ENCODE measurements at places on chromosomes 4 and X.

DNA sequence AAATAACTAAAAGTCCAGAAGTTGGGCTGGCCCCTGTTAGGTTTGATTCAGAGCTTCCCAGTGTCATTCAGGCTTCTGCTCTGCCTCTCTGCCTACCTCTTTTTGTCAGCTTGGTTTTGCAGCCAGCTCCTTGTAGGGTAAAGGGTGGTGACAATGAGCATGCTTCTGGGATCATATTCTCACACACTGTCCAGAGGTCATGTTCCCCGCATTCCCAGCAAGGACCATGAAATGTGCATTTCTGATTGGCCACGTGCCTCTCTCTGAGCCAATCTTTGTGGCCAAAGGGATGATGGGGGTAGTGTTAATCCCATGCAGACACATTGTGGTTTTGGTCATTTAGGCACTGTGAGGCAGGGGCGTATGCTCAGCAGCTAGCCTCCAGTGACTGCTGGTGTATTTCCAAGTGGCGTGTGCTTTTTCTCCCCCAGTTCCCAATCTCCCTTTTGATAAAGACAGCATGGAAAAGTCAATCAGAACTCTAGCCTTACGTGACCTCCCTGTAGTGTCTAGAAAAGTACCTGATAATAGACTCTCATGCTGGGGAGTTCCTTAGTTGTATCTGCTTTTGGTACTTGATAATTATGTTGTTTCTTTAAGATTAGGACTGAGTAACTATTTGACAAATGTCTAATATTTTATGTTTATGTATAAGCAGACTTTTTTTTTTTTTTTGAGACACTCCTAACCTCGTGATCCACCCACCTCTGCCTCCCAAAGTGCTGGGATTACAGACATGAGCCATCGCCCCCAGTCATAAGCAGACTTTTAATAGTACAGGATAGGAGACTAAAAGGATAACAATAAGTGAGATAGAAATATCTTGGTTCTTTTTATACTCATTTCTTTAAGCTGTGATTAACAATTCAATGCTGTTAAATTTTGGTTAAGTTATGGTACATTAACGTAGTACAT is 57.8 kb downstream of the KIAA0232 start:
- no peak for DNase-seq

DNA sequence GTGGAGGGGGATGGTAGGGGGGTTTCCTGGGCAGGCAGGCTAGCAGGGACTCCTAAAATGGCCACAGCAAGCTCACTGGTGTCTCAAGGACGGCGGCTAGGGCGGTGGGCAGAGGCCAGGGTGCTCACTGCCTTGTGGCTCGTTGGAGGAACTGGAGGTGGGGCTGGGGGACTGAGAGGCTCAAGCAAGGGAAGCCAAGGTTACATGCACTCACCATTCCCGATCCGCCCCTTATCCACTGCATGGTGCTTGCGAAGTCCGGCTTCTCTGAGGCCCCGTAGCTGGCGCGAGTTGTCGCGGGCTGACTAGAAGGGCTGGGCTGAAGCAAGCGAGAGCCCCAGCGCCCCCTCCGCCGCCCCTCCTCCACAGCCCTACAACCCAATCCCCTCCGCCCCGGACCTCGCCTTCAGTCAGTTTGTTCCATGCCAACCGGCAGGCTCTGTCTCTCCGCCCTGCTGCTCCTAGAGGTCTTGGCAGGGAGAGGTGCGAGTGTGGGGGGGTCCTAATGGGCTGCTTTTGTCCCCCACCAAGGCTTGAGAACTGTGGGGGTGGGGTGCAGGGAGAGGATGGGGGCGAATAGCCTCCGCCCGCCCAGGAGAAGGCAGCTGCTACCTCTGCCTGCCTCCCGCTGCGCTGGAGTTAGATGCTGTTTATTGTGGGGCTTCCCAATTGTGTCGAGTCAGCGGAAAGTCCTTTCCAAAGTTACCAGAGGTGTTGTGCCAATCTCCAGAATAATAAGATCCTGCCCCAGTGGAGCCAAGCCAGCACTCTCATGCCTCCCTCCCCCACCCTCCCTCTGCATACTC is at the start of gene ARHGEF9:
Gene ARHGEF9 (minus strand): TSS at position 313 of the 806 bp plus-strand sequence. CDS start 69 bp downstream, at position 244.
- DNase-seq, result no peak

DNA sequence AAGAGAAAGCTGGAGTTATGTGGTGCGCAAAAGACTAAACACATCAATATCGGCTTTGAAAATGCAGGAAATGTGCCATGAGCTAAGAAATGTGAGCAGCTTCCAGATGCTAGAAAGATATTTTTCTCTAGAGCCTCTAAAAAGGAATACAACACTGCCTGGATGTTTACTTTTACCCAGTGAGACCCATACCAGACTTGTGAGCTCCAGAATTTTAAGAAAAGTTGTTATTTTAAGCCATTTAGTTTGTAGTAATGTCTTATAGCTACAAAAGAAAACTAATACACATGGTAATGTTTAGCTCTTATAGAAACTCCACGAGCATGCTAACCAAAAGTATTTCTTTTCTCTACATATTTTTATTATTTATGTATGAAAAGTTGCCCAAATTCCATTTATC is 1389.4 kb downstream of the C4orf33 start:
- DNase-seq, result no peak

DNA sequence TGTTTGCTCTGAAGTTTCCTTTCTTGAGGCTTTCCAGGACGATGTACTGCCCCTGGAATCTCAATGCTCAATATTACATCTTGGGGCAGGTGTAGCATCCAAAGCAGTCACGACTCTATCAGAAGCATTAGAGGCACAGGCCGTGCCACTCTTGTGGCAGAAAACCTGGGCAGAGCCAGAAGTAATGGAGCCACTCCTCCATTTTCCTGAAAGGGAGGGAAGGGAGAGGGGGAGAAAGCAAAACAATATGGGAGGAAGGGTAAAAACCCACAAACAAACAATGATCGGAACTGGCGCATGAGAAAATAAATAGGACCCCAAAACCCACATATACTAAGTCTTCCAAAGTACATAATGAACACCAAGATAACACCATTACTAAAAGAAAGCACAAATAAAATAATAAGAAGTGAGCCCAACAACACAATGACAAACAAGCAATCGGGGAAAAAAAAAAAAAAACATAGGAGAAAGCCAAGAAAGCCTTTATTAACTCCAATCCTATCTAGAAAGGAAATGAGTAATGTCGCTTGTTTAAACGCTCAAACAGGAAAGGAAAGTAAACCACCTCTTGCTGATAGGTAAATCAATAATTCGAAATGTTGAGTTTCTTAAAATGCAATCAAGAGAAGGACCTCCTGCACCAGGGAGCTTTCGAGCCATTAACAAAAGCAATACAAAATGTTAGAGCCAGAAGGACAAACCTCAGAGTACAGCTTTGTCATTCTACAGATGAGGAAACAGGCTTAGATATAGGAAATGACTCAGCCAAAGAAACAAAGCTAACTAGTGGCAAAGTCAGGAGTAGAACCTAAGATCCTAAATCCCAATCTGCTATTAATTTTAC is 117.4 kb downstream of the ATRX start:
- DNase-seq, result peak; percentile 70

GRCh38 chrX:75273483-75273882 is 402 bp upstream of the UPRT start:
- DNase-seq, result no peak

GRCh38 chr4:16085822-16086221 is 2.0 kb upstream of the PROM1 start:
- no peak for DNase-seq

DNA sequence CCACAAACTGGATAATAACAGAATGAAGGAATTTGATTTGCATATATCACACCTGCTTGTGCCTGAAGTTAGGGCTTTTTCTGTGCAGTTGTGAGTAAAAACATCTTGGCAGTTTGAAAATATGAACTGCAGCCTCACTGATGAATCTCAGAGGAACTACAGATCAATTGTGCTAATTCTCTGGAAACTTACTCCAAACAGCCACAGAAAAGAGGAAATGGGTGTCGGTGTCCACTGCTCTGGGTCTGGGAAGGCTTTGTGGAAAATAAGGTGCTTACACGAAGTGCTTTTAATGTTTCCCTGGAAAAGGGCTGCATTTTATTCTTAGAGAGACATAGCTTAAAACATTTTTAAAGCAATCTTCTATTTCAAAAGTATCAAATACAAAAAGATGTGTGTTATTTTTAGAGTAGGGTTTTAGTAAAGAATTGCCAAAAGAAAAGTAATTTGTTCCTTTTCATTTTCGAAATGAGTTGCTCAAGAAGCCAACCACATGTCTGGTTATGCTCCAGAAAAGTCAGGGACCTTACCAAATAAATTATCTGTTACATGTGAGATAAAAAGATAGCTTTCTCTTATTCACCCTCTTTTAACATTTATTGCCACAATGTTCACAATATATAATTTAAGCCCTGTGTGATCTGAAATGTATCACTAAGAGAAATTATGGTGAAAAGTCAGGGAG is 240.1 kb downstream of the FRAS1 start:
- no peak for DNase-seq

- DNase-seq, result no peak
These were observed 24.6 kb downstream of the ZRSR2 start for GRCh38 chrX:15814771-15815365.

DNA sequence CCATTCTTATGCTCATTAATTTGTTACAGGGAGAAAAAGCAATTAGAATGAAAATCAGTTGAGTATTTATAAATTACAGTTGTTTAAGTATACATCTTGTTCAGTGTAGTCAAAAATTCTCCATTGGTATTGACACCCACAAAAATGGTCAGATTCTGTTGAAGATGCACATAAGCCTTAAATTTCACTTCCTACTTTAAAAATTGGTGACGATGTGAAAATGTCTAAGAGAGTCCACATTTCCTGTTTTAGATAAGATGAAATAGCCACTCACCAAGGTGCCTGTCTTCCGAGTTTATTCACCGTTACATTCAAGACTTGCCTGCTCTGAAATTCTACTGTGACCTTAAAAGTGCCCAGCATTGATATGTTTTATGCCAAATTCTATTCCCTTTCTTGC is 93.6 kb downstream of the GPR143 start:
- DNase-seq, result no peak

- DNase-seq, result peak; percentile 25
These were observed 1.0 kb downstream of the NOA1 start for GRCh38 chr4:56976283-56976836.

- DNase-seq, result no peak
These were observed 8.8 kb downstream of the LARP7 start for GRCh38 chr4:112645541-112646329.

GRCh38 chrX:24668111-24668510 is 21.0 kb upstream of the PCYT1B start:
- no peak for DNase-seq

- no peak for DNase-seq
These were observed at the start of gene GRIA3 for GRCh38 chrX:123184219-123184865. Gene GRIA3, plus strand, starts transcription at chrX:123184278. Its CDS starts 258 bp downstream, at chrX:123184536.

- DNase-seq, result no peak
These were observed 82.3 kb downstream of the SLC10A7 start for GRCh38 chr4:146439437-146439836.

- no peak for DNase-seq
These were observed 39.8 kb upstream of the LAS1L start for GRCh38 chrX:65574356-65574755.

DNA sequence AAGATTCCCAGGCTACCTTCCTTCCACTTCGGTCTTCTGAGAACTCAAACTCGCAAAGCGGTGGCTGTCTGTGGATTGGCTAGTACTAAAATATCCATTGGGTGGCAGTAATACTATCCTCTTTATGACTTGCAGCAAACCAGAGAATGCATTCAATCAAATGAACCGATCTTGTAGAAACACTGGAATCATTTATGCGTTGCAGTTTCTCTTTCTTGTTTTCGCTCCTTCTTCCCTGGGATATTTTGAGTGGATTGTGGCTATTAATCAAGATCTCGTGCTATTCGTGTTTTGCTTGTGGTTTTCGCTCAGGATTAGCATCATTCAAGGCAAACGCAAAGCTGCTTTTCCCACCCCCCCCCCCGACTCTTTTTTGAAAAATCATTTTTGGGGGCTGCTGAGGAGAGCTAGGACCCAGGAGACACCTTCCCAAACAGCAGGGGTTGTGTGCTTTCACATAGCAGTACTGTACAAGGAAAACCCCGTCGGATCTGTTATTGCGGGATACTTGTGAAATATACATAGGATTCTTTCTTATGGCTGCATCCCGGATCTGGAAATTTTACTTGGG is at the start of gene IL1RAPL1:
Gene IL1RAPL1 (plus strand): TSS at position 466 of the 571 bp plus-strand sequence.
- no peak for DNase-seq

- DNase-seq, result no peak
These were observed 76.7 kb downstream of the TAB3 start for GRCh38 chrX:30812326-30812725.

GRCh38 chr4:31239886-31240285 is 519.7 kb downstream of the PCDH7 start:
- no peak for DNase-seq

DNA sequence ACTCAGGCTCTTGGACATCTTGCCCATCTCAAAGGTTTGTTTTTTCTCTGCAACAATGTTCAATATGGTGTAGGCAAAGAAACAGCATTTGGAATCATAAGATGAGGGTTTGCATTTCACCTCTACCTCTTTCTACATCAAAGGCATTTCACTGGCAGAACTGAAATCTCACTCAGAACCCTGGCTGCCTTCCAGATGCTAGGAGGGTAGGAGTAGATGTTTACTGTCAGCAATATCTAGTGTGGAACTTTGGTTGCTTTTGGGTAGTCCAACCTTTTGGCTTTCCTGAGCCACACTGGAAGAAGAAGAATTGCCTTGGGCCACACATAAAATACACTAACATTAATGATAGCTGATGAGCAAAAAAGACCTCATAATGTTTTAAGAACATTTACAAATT is 297.0 kb upstream of the KLF3 start:
- no peak for DNase-seq

DNA sequence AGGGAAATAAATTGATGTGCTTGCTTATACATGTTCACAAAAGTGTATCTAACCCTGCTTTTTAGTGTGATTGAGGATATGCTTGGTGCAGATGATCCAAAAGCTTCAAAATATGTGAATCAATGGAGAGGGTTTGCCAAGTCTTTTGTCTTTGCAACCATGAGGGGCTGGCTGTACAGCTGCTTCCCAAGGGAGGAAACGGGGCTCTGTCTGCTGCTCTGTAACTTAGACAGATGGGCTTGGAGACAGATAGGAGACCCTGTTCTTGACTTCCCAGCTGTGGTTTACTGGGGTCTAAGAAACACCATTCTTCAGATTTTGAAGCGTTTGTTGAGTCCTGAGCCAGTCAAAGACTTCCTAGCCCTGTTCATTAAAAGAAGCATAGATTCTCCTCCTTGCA is 152.3 kb downstream of the DCLK2 start:
- DNase-seq, result no peak

DNA sequence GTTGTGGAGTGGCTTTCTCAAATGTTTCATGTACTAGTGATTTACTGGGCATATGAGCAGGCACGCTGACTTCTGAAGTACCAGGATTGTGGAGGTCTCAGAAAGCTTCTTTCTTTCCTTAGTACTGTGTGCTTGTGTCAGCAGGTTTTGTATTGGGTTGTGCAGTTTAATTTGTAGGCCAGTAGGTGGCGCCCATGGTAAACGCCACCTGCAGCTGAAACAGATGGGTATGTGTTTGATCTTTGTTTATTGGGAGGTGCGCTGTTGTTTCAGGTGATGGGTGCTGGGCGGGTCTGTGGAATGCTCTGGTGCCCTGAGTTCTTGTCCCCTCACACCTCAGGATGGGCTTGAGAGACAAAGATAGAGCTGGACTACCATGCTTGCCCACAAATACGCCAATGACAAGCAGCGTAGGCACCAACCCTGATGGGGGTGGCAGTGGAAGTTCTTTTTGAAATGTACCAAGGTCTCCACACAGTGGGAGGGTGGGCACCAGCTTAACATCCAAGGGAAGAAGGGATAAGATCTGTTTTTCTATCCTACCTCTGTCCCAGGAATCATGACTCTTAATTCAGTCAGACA is 141.5 kb downstream of the RPS6KA6 start:
- DNase-seq, result peak; percentile 61

- DNase-seq, result peak; percentile 21
These were observed 161.5 kb downstream of the PPARGC1A start for GRCh38 chr4:23728393-23728792.

- DNase-seq, result no peak
These were observed 964.7 kb downstream of the PCDH19 start for GRCh38 chrX:99445336-99445735.

Data from RKO (cell line).